ENCODE measurements at places on chromosomes 11 and 22.

DNA sequence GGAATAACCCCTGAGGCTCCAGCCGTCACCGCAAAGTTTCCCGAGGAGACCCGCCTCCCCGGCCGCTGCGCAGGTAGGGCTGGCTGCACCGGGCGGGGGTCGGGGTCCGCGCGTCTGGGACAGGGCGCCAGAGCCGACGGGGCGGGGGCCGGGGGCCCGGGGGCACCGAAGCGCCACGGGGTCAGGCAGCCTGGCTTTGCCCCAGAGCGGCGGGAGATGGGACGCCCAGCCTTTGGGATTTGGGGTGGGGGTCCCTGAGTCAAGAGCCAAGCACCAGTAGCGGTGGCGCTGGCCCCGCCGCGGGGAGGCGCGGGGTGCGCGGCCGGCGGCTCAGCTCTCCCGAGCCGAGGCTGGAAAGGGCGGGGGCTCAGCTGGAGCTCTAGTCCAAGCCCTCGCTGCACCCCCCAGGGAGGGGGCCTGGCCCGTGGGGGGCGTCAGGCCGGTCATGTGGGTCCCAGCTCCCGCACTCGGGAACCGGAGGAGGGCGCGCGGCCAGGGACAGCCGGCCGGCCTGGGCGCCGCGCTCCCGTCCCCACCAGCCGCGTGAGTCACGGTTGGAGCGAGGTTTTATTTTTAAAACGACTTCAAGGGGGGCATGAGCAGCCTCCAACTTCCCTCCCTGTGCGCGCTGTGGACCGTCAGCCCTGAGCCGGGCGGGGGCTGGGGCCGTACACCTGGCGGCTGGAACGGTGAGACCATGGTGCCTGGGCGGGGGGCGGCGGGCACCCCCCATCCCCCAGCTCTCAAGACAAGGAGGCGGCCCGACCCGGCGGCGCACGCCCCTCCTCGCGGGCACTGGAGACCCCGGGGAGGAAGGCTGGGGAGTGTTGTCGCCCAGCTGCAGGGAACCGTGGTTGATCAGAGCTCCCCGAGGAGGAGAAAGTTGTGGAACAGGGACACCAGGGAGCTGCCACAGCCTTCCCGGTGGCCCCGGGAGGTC lies 626 bp downstream of the FLRT1 start:
- DNase-seq: no peak

GRCh38 chr11:2366276-2366675 lies 10.8 kb upstream of the CD81 start:
- DNase-seq: no peak

DNA sequence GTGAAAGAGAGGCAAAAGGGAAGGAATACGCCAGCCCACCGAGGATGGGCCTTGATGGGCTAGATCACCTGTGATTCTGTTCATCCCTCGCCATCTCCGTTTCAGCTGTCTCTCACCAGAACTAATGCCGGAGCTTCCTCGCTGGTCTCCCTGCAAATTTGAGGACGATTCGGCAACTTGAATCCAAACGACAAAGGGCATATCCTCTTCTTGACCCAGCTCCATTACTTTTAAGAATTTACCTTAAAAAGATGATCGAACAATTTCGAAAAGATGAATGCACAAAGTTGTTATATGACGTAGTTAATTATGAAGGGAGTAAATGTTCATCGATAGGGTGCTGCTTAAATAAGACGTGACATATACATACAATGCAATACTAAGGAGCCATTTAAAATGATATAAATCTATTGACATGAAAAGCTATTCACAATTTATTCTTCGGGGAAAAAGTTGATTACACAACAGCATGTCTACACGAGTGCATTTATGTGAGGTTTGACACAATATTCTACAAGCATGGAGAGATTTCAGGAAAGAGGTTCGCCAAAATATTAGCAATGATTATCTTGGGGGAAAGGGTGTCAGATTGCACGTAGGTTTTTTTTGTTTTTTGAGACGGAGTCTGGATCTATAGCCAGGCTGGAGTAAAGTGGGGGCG lies 937 bp upstream of the FAM168A start:
- no peak for DNase-seq

DNA sequence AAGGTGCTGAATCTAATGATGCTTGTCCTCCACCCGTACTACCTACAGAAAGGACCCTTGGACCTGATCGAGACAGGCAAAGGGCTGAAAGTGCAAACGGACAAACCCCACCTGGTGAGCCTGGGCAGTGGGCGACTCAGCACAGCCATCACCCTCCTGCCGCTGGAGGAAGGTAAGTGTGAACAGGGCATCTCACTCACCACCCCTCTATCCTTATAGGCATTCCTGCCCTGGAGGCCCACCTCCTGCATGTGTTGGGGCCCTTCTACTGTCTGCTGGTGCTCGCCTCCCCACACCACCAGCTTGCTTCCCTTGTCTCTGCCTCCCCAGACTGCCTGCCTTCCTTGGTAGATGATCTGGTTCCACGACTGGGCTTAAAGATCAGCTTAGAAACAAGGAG lies 7.1 kb downstream of the PHLDB1 start:
- no peak for DNase-seq

DNA sequence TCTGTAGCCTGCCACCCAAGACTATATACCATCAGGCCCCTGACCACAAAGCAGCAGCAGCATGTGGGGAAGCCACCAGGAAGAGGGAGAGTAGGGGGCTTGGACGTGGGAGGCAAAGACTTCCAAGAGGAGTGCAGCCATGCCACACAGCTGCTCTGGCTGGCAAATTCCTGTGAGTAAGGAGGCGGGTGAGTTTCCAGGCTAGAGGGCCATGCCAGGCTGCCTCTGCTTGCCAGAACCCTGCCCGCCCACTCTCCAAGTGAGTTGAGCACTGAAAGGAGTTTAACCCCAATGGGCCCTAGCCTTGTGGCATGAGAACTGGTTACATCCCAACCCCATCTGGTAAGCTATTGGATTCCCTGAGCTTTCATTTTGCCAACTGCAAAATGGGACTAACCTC lies 4.7 kb upstream of the DGAT2 start:
- no peak for DNase-seq
